ENCODE measurements at places on chromosomes 7 and 10.

- no peak for DNase-seq
Observed at GRCh38 chr7:101066141-101066832, 19.0 kb upstream of the TRIM56 start.

DNA sequence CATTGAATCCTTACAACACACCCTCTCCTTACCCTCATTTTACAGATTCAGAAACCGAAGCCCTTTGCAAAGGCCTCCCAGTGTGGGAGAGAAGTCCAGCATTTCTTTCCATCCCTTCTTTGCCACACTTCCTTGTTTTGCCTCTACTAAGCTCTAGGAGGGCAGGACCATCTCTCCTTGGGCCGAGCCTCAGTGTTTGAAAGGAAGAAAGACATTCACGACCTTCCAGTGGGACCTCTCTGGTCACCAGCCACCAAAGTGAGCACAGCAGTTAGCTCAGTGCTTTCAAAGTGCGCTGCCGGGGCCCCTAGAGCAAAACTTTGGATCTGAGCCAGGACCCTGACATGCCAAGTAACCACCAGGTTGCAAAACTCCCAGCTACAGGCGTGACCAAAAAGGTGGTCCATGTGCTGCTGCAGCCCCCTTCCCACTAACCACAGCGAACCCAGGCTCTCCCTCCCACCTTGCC lies 12.4 kb downstream of the CTBP2 start:
- DNase-seq: no peak

- DNase-seq: no peak
Observed at GRCh38 chr7:118872568-118872967, 648.1 kb downstream of the ANKRD7 start.

DNA sequence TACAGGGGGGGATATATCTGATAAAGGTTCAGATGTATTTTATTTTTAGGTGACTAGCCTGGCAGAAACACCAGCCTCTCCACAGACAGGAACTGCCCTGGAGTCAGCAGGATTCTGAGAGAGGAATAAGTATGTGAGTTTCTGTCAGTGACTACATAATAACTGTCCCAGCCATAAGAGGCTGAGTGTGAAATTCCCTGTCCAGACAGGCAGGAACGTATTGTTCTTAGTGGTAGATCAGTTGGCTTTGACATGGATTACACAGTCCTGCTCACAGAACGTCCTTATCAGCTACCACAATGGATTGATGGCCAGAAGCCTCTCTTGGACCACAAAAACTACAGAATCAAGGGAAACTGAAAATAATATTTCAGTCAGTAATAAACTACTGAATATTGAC lies 709.8 kb downstream of the PCDH15 start:
- no peak for DNase-seq

DNA sequence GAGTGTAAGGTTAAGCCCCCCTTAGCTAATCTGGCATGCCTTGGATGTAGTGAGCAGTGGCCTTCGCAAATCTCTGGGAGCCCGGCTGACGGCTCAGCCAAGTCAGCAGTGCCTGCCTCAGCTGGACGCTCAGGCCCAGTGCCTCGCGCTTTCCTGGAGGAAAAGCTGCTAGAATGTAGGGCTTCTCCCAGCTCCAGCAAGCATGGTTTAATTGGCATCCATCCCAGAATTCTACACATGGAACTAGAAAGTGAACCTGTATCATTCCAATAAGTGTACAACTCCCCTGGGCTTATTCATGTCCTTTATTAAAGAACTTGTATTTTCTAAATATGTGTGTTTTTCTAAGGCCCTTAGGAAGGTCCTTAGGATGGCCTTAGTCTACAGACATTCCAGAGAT lies 287.8 kb upstream of the SHH start:
- no peak for DNase-seq

GRCh38 chr7:22858640-22859561 lies 36.3 kb upstream of the TOMM7 start:
- no peak for DNase-seq

GRCh38 chr10:61318429-61318828 lies 134.8 kb downstream of the TMEM26 start:
- DNase-seq: no peak

All from activated naive CD8-positive, alpha-beta T cell treated with anti-CD3 and anti-CD28 coated beads for 36 hours (primary cell).